ENCODE measurements at places on chromosomes 5 and 9.

DNA sequence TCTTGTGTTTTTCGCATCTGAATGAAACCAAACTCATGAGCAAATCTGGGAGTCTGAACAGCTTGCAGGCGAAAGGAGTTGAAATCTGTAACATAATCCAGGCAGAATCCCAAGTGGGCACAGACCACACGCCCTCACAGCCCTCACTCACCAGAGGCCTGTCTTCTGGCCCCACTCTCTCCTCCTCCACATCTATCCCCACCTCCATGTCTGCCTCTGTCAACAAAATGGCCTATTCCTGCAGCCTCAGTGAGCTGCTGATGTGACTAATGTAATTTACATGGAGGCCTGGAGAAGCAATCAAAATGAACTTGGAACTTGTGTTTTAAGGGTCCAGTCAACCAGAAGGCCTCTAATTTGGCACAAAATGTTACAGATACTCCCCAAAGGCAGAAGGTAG, 136.6 kb downstream of the GNA14 start:
- no peak for DNase-seq

- DNase-seq = no peak
These were observed 34.0 kb upstream of the ZNF462 start for GRCh38 chr9:106828965-106829364.

GRCh38 chr5:112238473-112238872, 180.6 kb downstream of the EPB41L4A start:
- peak; percentile 26 for DNase-seq

GRCh38 chr9:103266064-103266463, 270.9 kb downstream of the CYLC2 start:
- DNase-seq = no peak

- no peak for DNase-seq
These were observed 8.1 kb upstream of the PTPN3 start for GRCh38 chr9:109506097-109506712.

- DNase-seq = no peak
These were observed 20.0 kb downstream of the OR2V1 start for GRCh38 chr5:181111010-181111409.

- no peak for DNase-seq
These were observed 146.1 kb downstream of the GAS1 start for GRCh38 chr9:86801246-86801645.

DNA sequence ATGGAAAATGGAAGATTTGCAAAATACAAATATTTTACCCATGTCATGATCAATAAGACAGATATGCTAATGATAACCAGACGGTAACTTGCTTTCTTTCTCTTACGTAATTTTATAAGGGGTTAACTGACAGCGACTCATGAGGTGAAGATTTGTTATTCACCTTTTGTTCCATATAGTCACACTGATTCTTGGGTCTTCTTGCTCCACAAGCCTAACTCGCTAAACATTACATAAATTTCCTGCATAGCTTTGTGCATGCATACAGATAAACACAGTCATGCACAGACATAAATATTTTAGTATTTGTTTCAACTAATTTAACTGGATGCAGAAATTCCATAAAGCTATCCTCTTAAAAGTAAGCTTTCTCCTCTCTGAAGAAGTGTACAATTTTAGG, 225.9 kb downstream of the VPS13A start:
- no peak for DNase-seq

GRCh38 chr5:14869668-14870164, 1.9 kb downstream of the ANKH start:
- peak; percentile 41 for DNase-seq

GRCh38 chr5:150119421-150120061, 33.2 kb upstream of the CSF1R start:
- DNase-seq = peak; percentile 41

- no peak for DNase-seq
These were observed 3.6 kb upstream of the CPLX2 start for GRCh38 chr5:175867587-175868347.

DNA sequence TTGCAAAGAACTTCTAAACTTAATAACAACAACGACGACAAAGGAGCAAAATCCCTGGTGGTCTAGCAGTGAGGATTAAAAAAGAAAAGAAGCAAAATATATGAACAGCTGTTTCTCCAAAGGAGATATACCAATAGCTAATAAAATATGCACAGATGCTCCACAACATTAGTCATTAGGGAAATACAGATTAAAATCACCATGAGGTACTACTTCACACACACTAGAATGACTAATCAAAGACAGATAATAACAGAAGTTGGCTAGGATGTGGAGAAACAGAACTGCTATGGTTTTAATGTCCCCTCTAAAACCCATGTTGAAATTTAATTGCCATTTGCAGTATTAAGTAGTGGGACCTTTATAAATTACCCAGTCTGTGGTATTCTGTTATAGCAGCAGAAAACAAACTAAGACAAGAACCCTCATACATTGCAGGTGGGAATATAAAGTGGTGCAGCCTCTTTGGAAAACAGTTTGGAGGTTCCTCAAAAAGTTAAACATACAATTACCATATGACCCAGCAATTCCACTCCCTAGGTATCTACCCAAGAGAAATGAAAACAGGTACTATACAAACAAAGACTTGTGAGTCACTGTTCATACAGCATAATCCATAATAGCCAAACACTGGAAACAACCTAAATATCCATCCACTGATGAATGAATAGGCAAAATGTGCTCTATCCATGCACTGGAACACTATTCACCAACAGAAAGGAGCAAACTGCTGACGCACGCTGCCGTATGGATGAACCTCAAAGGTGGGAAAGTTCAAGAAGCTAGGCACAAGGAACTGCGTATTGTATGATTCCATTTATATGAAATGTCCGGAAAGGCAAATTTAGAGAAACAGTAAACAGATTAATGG, 11.4 kb upstream of the DUSP1 start:
- no peak for DNase-seq

GRCh38 chr9:71814226-71814625, 45.9 kb upstream of the CEMIP2 start:
- no peak for DNase-seq

DNA sequence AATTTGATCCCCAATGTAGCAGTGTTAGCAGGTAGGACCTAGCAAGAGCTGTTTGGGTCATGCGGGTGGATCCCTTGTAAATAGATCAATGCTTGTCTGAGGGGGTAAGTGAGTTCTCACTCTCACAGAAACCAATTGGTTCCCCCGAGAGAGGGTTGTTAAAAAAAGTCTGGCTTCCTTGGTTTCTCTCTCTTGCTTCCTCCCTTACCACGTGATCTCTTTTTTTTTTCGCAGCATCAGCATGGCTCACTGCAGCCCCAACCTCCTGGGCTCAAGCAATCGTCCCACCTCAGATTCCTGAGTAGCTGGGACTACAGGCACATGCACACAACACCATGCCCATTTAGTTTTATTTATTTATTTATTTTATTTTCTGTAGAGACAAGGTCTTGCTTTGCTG, 26.4 kb downstream of the RAPGEF6 start:
- DNase-seq = no peak

Measured in pons (tissue), 1 donor.